NCI-H748 treated with DMSO at 0.1 percent for 48 hours (cell line): ENCODE measurements at places on chromosomes 5 and 9.

DNA sequence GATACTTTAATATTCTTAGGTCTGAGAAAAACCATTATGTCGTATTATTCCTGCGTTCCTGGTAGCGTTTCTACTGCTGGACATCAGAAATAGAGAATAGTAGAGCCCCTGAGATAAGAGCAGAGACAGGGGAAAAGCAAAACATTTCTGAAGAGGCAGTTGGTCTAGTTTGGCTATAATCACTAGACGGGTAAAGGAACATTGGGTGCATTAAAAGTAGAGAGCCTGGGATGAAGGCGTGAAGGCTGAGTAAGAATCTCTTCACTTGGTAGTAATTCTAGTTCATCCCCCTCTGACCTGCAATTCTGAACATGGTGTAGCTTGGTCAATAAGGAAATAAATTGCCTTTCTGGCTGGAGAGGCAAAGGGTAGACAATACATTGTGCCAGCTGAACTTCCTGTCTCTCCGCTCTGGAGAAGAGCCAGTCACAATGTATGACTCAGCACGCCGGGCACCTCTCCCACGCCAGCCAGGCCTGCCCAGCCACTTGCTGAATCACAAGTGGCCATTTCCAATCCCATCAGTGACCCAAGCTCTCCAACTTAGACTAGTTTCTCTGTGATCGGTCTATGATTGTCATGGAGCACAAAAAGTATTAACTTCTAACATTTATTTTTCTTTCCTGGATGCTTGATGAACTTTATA is 75.4 kb downstream of the STK32A start:
- DNase-seq, result peak; percentile 65

- no peak for DNase-seq
Measured at GRCh38 chr9:114210136-114210535, 54.8 kb downstream of the COL27A1 start.

DNA sequence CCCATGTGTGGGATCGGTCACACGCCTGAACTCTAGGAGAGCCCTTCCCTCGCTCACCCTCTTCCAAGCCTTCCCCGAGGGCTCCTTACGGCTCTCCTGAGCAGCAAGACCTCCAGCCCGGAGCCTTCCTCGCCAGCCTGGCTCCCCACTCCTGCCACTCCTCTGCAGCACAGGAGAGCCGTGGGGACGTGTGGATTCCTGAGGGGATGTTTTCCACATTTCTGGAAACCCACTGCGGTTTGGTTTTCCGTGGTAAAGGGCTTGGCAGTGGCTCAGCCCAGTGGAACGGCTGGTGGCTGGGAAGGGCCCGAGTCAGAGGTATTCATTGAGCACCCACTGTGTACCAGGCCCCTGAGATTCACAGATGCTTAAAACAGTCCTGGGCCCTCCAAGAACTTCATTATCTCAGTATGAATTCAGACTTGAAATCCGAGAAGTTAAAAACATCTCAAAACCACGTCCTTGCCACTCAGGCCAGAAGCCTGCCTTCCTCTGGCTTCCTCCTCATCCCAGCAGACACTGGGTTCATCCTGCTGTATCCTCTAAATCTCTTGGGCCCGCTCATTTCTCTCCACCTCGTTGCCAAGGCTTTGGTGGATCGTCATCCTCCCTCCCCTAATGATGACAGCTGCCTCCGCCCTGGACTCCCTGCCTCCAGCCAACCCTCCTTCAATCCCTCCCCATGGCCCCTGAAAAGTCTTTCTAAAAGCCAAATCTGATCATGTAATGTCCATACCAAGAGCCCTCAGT is 109.6 kb downstream of the FGF18 start:
- DNase-seq, result no peak

DNA sequence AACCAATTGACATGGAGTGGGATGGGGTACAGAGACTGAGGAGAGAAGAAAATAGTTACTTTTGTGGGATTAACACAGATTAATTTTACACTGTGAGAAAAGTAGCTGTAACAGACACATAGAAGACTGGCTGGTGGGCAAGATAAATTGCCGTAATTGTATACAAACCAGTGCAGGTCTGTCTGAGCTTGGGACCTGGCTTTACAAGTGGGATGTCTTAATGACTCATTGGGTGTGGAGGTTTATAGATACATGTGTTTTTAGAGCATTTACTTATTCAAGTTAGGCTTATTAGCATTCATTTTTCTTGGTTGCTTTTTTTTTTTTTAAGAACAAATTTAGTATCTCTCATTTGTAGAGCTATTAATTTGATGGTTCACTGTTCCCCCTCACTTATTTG is 37.5 kb downstream of the SLC44A1 start:
- DNase-seq, result no peak

GRCh38 chr9:34562135-34562745 is 27.3 kb downstream of the CNTFR start:
- no peak for DNase-seq

- no peak for DNase-seq
Measured at GRCh38 chr9:126752881-126753670, 51.8 kb upstream of the ZBTB43 start.

DNA sequence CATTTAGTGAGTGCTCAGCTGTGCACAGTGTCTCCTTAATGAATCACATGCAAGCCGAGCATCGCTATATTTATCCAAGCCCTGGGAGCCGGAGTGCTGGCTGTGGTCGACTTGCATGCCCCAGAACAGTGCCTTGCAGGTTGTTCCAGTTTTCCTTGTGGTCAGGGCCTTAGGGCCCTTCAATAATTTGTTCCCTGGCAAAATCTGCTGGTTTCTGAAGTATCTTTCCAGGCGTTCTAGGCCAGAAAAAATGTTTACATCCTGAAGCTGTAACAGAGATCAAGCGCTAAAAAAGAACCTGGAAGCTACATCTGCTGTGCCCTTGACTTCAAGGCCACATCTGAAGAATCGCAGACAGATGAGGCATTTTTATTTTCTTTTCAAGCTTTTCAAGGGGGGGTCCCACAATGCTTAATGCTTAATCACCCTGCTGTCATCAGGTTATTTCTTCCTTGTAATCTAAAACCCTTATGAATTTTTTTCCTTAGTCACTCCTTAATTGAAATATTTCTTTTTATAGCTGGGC is 105.8 kb downstream of the DOCK2 start:
- DNase-seq, result no peak

DNA sequence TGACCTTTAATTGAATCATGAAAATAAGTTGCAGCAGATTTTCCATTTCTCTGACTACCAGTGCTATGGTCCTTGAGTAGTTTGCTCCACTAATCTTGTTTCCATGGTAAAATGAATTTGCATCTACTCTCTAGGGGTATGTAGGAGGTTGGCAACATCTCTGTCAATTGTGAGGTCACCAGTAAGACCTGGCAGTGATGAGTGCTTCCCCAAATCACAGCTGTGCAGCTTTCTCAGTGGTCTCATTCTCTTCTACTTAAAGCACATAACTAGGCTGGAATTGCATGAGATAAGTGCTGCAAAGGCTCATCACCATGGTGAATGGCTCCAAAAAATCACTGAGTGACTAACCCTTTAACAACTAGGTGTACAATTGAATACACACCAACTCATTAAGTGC is 36.3 kb downstream of the ADAMTS19 start:
- no peak for DNase-seq

GRCh38 chr9:14989811-14990210 is 79.6 kb upstream of the FREM1 start:
- DNase-seq, result no peak

- no peak for DNase-seq
Measured at GRCh38 chr5:98977723-98978122, 48.9 kb upstream of the CHD1 start.

DNA sequence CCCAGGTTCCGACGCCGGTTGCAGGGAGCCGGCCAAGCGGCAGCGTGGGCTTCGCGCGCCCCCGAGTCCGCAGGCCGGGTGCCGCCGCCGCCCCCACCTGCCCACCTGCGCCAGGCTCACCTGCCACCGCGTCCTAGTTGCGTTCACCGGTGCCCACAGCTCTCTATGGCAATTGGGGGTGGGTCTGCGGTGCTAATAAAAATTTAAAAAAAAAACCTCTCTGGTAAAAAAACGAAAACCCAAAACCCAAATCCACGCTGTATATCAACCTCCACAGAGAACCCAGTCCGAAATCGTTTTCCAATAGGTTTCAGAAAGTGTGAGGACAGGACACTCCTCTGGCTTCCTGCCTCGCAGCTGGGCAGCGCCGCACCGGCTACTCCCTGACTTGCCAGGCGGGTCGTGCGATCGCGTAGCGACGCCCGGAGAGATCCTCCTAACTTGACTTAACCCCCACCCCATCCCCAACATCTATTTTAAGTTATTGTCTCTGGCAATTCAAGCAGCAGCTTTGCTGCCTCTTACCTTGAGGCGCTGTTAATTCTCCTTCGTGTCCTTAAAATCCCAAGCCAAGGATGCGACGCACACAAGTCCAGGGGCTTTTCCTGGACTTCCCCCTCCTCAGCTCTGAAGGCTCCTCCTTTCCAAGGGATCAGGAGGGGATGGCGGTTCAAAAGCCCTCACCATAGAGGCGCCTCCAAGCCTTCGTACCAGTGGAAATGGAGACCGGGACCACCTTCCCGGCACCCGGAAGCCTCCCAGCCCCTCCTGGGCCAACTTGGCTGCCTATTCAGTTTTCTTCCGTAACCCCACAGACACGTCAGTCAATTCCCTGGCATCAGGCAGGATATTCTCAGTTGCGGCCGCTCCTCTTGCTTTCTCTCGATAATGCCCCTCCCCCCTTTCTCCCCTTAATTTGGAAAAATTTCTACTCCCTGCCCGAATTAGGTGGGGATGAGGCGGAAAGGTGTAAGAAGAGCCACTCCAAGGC is 1639.4 kb upstream of the C9orf72 start:
- DNase-seq, result peak; percentile 56

DNA sequence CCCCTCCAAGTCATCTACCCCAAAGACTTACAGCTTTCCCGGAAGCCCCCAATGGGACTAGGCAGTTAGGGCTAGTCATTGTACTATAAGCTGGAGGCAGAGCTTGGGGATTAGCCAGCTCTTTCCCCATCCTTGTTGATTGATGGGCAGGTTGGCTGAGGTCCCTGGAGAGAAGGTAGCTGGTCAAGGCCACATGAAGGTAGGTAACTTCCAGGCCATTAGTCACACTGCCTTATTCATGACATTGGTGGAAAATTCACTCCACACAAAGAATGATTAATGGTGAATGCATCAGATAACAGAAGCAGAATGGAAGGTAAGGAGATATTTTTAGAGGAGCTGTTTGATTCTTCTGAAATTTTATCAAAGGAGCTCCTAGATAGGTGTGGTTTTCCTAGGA is 49.5 kb upstream of the TGFBR1 start:
- DNase-seq, result no peak

- DNase-seq, result peak; percentile 67
Measured at GRCh38 chr9:127589955-127590370, 22.1 kb upstream of the STXBP1 start.

DNA sequence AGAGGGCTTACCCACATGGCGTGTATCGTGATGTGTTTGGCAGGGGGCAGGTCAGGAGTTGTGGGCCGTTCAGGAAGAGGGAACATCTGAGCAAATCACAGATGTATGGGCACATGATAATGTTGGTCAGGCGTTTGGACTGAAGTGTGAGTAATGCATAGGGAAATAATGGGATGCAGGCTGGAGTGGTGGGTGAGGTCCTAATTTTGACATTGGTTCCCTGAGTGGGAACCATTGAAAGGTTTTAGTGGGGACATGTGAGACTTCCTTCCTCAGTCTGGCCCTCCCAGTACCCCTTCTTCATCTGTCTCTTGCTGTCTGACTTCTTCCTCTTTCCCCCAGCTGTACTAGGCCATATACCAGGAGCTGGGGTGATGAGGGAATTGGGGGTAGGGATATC is 7.6 kb downstream of the OTULIN start:
- no peak for DNase-seq

- DNase-seq, result no peak
Measured at GRCh38 chr5:140821375-140822280, at the start of gene PCDHA5. Gene PCDHA5, plus strand, starts transcription at chr5:140821613.

DNA sequence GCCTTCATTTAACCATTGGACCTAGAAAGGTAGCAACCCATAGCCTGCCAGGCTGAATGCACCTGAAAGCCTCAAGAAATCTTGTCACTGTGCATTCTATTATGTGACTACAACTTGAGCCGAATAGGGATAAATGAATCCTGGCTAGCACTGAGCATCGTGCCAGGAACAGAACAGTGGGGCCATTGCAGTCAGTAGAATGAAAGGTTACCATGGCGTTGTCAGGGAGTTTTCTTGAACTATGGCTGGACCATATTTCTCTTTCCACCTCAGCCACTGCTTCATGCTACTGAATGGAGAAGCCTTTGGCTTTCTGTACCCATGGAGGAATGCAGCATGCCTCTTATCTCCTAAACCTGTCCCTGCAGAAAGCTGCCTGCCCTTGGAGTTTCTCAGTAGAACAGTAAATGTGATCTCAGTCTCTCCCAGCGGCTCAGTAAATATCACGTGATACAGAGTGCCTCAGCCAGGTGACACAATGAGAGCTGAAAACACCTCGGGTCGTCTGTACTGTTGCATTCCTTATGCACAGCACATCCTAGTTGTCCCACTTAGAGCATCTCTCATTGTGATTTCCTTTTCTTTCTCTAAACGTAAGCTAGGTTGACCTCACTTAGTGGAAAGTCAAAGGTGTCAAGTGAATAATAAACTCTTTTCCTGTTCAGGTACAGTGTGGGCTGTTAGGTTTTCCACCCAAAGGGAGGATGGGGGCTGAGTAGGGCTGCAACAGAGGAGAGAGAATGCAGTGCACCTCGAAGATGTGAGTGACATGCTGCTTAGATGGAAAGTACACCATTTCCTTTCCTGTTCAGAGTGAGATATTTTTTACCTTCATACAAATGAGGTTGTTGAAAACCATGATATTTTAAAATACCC is 115.3 kb downstream of the MACIR start:
- DNase-seq, result peak; percentile 20

DNA sequence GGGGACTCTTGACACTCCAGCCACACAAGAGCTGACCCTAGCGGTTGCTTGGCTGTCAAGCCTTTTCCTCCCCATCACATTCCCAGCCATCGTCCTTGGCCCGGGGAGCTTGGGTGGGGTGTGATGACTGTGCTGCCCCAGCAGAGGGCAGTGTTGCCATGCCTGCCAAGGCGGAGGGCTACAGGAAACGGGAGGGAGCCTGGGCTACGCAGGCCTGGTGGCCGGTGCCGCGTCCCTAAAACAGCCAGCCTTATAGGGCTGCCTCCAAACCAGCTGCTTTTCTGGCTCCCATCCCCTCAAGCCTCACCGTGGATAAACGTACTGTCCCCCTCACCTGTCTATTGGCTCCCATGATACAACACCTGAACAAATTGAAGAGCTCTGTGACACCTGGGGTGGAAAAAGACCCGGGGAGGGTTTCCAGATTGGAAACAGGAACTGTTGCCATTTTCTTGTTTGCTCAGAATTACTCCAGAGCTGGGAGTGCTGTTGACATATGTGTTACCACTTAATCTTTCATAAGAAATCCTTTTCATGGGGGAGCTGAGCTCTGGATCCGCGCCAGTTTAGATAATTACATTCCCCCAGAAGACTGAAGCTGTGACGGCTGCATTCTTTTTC is 72.8 kb upstream of the ASTN2 start:
- DNase-seq, result peak; percentile 97

- DNase-seq, result no peak
Measured at GRCh38 chr5:175814691-175815090, 56.7 kb upstream of the CPLX2 start.

- no peak for DNase-seq
Measured at GRCh38 chr9:113322671-113323070, 17.4 kb downstream of the WDR31 start.

- DNase-seq, result no peak
Measured at GRCh38 chr9:114988962-114989599, 58.7 kb upstream of the TNFSF8 start.

GRCh38 chr9:111161015-111161415 is 122.7 kb upstream of the LPAR1 start:
- DNase-seq, result no peak
